ENCODE measurements at places on chromosomes 16 and 17.

- no peak for DNase-seq
These were observed 12.7 kb downstream of the CDC27 start for GRCh38 chr17:47176389-47176826.

DNA sequence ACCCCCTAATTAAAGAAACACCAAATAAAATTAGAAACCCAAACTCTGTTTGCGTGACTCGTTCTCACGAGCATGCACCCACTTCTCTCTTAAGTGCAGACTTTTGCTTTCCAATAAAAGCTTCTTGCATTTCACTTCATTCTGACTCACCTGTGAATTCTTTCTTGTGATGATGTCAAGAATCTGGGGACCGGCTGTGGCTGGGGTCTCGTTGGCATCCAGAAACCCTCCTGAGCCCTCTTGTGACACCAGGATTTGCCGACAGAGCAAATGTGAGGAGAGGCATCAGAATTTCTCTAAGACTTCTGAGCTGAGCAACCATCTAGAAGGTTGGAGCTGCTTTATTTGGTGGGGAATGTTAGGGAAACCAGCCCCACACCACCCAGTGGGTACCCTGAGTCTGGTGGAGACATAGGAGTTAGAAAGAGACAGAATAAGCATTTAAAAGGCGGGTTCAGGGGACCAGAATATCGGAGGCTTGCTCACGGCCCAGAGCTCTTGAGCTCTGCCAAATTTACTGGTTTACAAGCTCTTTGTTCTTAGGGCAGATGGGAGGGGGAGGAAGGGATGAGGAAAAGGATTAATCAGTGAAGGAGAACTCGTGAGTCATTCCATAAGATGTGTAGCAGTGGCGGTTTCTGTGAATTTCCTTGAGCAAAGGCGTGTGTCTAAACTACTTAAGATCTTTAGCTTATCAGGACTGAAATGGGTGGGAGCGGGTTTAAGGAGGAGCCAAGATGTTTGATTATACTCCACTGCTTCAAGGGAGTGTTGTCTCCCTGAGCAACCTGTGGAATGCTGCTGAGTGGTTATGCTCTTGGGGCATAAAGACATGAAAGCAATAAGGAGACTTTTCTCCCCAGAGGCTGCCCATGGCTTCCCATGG is 24.2 kb upstream of the TMC5 start:
- no peak for DNase-seq

DNA sequence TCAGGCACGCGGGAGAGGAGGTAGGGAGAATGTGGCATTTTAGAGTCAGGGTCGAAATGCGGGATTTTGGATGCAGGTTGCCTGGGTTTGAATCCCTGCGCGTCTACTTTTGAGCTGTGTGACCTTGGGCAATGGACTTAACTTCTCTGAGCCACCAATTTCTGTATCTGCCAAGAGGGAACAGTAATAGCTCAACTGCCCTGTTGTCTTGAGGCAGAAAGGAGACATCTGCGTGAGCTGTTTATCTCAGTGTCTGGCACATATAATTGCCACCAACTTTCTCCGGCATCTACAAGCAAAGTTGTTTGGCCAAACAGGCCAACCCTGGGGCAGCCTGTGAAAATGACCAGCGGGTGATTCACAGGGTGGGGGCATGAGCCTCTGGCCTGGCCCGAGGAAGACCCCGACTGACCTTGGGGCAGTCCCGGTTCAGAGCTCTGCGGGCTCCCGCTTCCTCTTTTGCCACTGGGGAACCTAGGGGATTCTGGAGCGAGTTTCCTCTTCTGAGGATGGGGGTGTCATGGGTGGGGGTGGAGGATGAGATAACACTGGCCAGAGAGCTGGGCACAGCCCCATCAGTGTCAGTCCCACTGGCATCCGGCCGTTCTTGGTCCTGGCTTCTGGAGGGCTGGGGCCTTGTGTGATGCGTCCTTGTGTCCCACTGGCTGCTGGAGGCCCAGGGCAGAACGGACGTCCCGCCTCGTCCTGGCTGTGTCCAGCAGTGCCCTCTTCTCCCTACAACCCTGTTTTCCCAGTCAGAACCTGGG is 1.3 kb downstream of the SNN start:
- DNase-seq = no peak

GRCh38 chr16:81917375-81917774 is 93.9 kb downstream of the SDR42E1 start:
- no peak for DNase-seq

DNA sequence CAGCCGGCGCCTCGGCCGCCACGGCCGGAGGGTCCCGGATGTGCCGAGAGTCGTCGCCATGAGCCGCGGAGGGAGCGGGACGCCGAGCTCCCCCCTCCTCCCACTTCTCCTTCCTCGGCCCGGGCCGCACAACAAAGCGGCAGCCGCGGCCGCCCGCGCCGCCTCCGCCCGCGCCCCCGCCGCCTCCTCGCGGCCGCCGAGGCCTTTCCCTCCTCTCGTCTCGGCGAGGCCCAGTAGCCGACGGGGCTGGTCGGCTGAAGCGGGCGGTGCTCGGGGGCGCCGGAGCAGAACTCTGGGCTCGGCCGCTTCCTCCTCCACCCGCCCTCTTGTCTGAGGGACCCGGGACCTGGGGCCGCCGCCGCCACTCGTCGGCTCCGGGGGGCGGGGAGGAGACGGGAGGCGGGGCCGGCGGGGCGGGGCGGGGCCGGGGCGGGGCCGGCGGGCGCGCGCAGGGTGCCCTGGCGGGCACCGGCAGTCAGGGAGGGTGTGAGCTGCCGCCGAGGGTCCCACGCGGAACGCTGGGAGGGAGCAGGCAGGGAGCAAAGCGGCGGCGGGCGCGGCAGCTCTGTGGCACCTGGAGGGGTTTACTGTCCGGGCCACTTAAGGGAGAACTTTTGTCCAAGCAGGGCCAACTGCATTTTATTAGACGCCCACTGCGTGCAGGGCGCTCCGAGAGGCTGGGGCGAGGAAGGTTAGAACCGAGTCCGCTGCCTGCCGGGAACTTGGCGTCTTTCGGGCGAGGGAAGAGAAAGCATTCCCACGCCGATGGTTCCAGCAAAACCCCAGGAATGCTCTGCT is at the start of gene SMURF2:
Gene SMURF2 (minus strand): TSS at position 332 of the 798 bp plus-strand sequence. CDS start 427 bp downstream, outside the sequence.
- peak; percentile 75 for DNase-seq

DNA sequence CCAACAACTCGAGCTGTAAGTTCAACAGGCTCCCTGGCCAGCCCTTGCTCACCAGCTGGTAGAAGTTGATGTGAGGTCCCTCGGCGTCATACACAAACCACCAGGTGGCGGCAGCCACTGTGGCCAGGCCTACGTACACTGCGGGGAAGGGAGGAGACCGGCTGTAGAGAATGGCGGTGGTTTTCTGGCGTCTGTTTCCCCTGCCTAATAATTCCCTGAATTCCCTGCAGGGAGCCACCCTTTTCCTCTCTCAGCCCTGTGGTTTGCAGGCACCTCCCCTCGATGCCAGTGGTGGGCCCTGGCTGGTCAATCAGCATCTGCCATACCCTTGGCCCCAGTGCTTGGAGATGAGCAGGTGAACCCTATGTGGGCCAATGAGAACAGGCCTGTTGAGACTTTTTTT is 18.9 kb upstream of the P2RX1 start:
- DNase-seq = no peak

DNA sequence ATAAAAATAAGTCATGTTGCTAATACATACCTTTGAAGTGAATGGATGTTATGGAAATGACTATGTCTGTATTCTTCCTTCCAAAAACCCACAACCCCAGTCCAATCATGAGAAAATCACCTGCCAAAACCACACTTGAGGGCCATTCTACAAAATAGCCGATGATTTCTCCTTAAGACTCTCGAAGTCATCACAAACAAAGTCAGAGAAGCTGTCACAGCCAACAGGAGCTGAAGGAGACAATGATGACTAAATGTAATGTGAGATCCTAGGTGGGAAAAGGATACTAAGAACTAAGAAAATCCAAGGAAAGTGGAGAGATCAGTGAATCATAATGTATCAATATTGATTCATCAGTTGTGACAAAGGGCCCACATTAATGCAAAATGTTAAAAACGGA is 432.9 kb upstream of the DYNLRB2 start:
- no peak for DNase-seq

Data from stimulated activated CD4-positive, alpha-beta T cell treated with anti-CD3 and anti-CD28 coated beads, Interleukin-1b, Interleukin-23, amount 100 ng/mL, for 48 hours (primary cell).